ENCODE measurements at places on chromosomes 1 and 21. TPM values are rescaled to one million over a fixed set of nuclear protein-coding genes. Genes with fewer than 3 reads are reported as not detected.

The OR10J1 gene
- total RNA-seq, result not detected

The CD244 gene
- total RNA-seq, result not detected

The OLIG2 gene
- total RNA-seq, result not detected

The TNFRSF4 gene
- total RNA-seq, result 702 TPM

The RNU1-1 gene
- 2,189 TPM for total RNA-seq

The TLCD4 gene
- total RNA-seq, result not detected

The PKLR gene
- total RNA-seq, result 0.09 TPM

GRCh38 chr1:73860421-73860950 lies 337.5 kb downstream of the LRRIQ3 start:
- DNase-seq, result no peak

DNA sequence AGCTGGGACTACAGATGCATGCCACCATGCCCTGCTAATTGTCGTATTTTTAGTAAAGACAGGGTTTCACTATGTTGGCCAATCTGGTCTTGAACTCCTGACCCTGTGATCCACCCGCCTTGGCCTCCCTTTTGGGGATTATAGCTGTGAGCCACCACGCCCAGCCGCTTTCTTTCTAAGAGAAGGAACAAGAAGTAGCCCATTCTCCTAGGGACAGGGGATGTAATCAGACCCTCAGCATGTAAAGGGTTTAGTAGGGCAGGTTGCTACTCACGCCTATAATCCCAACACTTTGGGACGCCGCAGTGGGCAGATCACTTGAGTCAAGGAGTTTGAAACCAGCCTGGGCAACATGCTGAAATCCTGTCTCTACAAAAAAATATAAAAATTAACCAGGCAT lies 189.7 kb downstream of the TOMM20 start:
- DNase-seq, result no peak

- DNase-seq, result no peak
Measured at GRCh38 chr21:30028537-30028936, 88.7 kb upstream of the GRIK1 start.

- peak; percentile 81 for DNase-seq
Measured at GRCh38 chr1:220879076-220879508, at the start of gene HLX. Gene HLX (plus strand): TSS chr1:220879443. CDS start chr1:220879858, 415 bp downstream.

DNA sequence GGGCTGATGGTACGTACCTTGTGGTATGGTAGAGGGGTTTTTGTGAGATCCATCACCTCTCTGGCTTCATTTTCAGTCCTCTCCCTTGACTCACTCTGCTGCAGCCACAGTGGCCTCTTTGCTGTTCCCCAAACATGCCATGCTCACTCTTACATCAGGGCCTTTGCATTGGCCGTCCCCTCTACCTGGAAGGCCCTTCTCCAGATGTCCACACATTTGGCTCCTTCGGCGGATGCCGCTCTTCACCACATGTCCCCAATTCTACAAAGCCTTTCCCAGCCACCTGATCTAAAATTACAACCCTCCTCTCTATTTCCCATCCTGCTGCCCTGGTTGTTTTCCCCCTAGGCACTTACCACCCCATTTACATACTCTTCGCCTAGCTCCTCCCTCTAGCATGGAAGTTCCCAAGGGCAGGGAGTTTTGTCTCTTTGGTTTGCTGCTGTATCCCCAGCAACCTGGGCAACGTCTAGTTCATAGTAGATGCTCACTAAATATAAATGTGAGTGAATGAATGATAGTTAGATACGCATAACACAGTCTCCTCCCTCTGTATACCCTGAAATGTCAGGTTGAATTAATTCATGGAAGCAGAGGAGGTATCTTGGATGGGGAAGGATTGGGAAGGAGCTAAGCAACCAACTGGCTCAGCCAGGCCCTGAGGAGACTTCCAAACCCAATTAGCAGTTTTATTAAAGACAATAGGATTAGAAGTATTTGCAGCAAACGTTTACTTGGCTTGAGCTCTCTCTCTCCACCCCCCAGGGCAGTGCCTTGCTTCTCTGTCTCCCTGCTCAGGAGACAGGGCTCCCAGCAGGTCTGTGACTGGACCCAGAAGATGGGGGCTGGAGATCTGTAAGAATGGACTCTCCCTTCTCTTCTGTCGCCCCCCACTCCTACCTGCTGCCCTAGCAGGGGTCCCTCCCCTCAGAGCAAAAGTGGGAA lies 264.2 kb downstream of the GRIK3 start:
- no peak for DNase-seq

DNA sequence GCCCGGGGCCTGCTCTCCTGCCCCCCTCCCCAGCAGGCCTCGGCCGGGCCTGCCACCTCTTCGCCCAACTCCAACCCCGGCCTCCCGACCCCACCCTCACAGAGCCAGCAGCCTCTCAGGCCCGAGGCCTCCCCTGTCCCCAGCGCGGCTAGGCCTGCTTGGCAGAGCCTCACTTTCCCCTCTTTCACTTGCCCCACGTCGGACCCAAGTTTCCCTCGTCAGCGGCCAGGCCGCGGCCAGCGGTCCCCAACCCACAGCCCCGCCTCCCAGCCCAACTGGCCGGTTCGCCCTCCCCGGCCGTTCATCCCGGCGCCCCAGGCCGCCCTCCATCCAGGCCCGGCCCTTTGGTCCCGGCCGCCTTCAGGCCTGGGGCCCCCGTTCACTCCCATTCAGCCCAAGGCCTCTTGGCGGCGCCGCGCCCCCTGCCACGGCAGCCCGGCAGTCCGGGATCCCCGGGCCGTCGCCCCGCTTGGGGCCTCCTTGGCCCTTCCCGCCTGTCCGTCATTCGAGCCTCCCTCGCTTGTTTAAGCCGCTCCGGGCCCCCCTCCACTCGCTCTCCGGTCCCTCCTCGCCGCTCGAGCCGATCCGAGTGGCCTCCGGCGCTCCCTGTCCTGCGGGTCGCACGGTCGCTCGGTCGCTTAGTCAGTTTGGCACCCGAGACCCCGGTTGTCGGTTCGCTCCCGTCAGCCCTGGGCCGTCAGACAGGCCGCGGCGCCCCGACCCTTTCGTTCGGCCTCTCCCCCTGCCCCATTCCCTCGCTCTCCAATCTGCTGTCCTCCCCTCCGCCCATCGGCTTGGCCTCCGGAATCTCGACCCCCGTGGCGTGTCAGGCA lies 1.4 kb downstream of the LRRC41 start:
- DNase-seq, result peak; percentile 88

- DNase-seq, result no peak
Measured at GRCh38 chr1:213984387-213985208, 3.2 kb upstream of the PROX1 start.

GRCh38 chr1:200184196-200184595 lies 156.7 kb downstream of the NR5A2 start:
- DNase-seq, result no peak

- no peak for DNase-seq
Measured at GRCh38 chr1:216528816-216529215, 105.6 kb upstream of the USH2A start.

DNA sequence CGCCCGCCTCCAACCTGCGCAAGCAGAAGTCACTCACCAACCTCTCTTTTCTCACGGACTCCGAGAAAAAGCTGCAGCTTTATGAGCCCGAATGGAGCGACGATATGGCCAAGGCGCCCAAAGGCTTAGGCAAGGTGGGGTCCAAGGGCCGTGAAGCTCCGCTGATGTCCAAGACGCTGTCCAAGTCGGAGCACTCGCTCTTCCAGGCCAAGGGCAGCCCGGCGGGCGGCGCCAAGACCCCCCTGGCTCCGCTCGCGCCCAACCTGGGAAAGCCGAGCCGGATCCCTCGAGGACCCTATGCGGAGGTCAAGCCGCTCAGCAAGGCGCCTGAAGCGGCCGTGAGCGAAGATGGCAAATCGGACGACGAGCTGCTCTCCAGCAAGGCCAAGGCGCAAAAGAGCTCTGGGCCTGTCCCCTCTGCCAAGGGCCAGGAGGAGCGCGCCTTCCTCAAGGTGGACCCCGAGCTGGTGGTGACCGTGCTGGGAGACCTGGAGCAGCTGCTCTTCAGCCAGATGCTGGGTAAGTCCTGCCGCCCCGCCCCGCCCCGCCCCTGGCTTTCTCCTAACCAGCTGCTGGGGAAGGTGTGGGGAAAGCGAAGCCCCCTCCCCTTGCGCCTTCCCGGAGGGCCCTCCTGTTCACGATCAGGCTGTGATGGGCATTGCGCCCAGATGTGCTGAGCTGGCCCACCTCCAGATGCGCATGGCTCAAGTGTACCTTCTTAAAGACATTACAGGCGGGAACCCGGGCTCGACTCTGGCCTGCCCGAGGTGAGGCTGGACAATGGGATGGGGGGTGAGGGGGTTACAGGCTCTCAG lies 110.2 kb downstream of the NAV1 start:
- DNase-seq, result no peak

DNA sequence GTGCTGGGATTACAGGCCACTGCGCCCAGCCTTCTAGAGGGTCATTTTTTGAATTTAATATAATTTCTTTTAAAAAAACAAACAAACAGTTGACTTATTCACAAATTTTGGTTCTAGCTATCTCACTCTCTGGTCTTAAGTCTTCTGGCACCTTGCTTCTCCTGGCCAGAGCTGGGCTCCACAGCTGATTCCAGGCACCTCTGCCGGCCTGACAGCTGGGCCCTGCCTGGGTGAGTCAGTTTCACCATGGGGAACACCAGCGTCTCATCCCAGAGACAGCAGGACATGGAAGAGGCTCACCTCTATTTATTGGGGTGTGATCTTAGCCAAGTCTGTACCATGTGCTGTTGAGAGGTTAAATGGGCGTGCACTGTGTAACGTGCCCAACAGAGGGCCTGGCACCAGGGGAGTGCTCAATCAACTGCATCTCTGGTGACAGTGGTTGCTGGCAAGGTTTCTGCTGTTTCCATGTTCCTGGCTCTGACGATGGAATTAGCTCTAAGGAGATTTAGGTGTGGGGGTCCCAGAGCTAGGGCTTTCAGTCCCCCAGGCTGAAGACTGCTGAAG lies 956 bp downstream of the CPLANE2 start:
- peak; percentile 76 for DNase-seq

DNA sequence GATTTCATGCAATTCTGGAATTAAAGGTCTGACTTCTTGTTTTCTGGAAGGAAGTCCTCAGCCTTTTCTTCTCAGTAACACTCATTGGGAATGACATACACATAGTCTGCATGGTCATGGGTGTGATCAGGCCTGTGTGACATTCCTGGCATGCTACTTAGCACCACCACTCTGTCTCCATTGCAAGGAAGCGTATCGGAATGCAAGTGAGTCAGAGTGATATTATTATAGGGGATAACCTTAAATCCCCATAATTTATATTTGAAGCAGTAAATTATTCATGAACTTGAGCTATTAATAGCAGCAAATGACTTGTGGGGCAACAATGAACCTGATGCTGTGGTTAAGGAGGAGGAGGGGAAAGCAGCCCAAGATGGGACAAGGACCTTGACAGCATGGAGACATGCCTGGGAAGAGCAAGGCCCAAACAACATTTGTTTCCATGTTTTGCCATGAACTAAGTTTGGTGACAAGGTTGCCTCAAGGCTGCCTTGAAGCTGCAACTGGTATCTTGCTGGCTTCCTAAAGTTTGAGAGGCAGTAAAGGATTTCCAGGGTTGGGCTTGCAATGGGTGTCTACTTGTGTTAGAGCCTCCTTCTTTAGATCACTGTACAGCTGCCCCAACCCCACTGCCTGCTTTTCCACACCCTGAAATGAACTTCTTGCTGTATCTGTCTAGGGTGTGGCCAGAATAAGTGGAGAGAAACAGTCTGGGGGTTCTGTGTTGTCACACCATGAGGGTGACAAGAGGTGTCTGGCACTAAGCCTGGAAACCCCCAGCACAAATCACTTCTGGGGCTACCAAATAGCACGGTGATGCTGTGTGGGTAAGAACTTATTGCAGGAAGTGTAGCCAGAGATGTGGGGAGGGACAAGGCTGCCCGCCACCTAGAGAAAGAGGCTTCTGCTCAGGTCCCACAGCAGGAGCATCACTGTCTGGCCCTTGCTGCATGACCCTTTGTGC lies 4.6 kb downstream of the MAB21L3 start:
- DNase-seq, result peak; percentile 28

- no peak for DNase-seq
Measured at GRCh38 chr21:33824156-33824941, 91.3 kb downstream of the ATP5PO start.

GRCh38 chr1:180160357-180160756 lies 5.7 kb downstream of the QSOX1 start:
- no peak for DNase-seq

DNA sequence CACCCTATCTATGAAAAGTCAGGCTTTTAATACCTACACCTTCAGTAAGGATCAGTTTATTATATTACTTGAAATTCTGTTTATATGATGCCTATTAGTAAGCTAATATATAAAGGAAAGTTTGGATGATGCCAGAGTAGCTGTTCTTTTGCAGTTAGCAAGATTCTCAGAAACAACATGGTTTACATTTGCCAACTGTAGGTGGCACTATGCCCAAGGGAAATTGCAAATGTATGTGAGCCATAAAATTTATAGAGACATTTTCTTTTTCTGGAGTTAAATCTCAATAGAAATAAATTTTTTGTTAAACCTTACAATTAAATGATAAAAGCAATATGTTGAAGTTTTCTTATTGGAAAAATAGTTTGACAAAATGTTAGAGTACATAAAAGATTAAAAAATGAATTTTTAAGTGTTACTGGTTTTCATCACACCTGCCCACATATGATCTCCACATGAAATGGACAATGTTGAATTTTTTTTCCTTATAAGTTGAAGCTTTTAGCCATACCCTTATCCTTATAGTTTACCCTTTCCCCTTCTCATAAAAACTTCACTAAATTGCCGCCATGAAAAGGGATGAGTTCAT lies 32.1 kb upstream of the EPHX4 start:
- peak; percentile 83 for DNase-seq

DNA sequence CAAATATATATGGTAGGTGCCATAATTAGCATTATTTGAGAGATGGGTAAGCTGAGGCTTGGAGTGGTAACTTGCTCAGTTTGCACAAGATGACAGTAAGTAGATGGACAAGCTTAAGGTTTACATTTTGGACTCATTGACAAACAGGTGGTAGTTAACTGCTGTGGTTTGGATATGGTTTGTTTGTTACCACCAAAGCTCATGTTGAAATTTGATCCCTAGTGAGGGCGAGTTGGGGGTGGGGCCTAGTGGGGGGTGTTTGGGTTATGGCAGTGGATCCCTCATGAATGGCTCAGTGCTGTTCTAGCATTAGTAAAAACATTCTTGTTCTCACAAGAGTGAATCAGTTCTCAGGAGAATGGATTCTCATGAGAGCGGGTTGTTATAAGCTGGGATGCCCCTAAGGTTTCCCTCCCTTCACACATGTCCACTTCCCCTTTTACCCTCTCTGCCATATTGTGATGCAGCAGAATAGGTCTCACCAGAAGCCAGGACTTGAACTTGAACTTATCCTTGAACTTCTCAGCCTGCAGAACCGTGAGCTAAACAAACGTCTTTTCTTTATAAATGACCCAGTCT lies 6.6 kb upstream of the PRRX1 start:
- no peak for DNase-seq

DNA sequence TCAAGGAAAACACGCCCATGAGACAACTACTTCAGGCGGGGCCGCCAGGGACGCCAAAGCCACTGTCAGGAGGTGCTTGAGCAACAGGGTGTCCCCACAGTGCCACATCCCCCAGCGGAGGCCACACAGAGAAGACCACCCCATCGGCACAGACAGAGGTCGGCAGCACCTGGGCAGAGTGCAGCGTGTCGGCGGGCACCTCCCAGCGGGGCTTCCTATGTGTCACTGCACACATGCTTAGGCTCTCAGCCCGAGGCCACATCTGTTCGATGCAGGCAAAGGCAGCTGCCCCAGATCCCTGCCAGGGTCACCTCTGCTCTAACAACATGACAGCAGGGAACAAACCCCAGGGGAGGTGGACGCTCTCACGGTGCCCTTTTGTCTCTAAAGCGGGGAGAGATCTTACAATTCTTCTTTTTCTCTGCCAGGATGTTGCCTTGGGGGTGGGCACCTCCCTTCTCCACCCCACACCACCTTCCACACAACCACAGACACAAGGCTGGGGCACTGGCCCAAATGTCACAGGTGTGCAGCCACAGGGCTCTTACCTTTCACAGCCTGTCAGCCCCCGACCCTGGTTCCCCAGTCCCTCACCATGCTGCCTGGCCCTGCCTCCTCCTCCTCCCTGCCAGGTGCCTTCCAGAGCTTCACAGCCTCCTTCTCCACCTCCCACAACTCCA lies 4.2 kb downstream of the KRTAP10-8 start:
- DNase-seq, result no peak
